ENCODE measurements at places on chromosomes 5 and 9. TPM values are rescaled to one million over a fixed set of nuclear protein-coding genes. Genes with fewer than 3 reads are reported as not detected.

SPATA31C1 gene
- 1.1 TPM for polyA plus RNA-seq

PCDHB9 gene
- polyA plus RNA-seq, result 8.5 TPM

FAM114A2 gene
- 16.4 TPM for polyA plus RNA-seq

FGFR4 gene
- polyA plus RNA-seq, result 4.8 TPM

TAS2R1 gene
- not detected for polyA plus RNA-seq

NREP gene
- 982 TPM for polyA plus RNA-seq

GRCh38 chr9:94566550-94566949, 11.7 kb downstream of the PCAT7 start:
- no peak for DNase-seq

- no peak for DNase-seq
Observed at GRCh38 chr5:169089343-169089742, 211.6 kb downstream of the SLIT3 start.

DNA sequence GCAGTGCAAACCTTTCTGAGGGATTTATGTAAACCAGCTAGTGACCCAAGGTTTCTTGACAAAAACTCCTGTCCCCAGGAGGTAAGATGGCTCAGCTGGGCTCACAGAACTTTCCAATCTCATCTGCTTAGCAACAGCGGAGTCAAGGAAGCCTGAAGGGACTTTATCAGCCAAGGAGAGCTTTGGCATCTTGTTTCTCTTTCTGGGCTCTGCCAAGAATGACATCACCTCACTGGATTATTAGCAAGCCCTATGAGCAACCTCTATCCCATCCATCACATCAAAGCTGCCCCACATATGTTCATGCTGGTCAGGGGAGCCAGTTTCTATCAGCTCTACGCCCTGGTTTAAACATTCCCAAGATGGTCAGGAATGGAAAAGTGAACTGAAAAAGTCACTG, 461.3 kb downstream of the ENC1 start:
- DNase-seq, result peak; percentile 88

- peak; percentile 38 for DNase-seq
Observed at GRCh38 chr9:2377117-2377516, 244.5 kb upstream of the VLDLR start.

DNA sequence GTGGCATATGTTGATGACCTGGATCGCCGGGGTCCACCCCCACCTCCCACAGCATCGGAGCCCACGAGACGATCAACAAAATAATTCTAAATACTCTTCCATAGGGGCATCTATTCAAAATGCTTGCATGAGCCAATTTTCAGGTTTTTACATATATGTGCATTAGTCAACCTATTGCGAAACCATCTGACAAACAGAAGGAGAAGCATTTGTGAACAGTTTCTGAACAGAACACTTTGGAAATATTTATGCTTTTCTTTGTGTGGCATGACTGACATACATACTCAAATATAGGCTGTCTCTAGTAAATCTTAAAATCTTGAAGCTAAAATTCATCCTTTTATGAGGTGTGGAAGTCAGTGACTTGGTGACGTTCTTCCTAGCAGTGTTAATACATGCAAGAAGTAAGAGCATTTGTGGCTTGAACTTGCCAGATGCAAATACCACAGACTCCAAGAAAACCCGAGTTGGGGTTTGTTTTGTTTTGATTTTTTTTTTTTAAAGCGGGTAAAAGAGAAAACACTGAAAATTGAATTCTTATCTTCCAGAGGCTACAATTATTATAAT, 5.3 kb downstream of the GPR151 start:
- no peak for DNase-seq

DNA sequence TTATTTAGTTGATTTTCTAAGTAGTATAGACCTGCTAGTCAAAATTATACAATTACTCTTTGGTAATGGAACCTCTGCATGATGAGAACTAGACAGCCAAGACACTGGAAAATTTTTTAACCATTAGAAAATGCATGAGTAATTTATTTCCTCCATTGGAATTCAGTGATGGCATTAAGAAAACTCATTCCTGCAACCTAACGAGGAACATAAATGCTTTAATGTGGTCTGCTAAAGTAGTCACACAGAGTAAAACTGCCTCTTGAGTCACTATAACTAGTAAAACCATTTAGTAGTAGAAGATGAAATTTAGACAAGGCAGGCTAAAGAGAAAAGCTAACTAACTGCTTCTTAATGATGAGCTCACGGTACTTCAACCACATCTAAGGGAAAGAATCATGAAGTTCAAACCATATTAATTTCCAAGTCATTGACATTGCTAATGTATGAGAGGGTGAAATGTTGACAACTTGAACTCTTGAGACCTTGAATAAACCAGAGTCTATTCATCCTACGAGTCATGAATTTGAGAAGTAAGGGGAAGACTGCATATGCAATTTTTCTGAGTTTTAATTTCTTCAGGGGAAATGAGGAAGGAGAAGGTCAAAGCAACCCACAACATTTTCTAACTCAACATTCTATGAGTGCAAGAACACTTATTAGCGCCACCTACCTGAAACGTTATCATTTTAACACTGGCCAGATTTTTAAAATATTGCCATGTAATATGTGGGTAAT, 74.4 kb downstream of the GLIS3 start:
- no peak for DNase-seq

GRCh38 chr9:137031904-137032640, at the start of gene FUT7:
FUT7 (minus strand) TSS chr9:137032088; CDS start chr9:137031991, 97 bp downstream.
- DNase-seq, result no peak

DNA sequence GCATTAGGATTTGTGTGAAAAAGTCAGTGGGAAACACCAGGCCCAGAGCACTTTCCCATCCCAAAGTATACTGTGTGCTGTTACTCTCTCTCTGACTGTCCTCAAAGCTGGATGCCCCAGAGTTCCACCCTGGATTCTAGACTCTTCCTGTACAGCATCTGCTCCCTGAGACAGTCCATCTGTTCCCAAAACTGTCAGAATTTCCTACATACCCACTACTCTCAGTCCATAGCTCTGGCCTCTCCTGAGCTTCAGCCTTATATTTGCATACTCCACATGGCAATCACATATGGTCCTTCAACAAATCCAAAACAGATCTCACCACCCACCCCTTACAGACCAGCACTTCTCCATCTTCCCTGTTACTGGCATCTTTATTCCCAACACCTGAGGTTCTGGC, 9.5 kb downstream of the ELP1 start:
- no peak for DNase-seq

- DNase-seq, result no peak
Observed at GRCh38 chr9:76191493-76191892, 202.7 kb downstream of the RFK start.

GRCh38 chr5:155786108-155786507, 540.9 kb upstream of the SGCD start:
- no peak for DNase-seq

- no peak for DNase-seq
Observed at GRCh38 chr5:10649666-10650380, 86.0 kb downstream of the ANKRD33B start.

DNA sequence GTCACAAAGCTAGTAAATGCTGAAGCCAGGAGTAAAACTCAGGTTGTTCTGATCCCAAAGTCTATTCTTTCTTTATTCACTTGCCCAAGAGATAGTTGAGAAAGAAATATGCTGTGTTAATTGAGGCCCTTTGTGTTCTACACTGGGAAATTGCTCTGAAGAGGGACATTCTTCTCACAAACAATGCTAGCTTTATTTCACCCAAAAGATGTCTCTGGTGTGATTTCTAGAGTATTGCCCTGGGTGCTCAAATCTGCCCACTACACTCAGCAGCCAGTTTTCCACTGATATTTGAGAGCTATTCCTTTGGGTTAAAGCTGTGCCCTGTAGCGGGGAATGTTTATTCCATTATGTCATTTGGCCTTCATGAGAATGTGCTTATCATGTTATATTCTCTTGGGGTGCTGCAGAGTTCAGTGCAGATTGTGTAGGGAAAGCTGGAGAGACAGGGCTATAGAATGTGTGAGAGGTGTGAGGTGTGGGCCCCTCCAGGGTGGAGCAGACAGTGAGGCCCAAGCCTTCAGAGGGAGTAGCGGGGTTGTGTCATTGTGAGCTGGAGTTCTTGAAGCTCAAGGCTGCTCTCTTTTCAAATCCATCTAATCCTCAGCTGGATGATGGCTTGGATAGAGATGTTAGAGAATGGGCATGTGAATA, 21.0 kb upstream of the C5orf63 start:
- no peak for DNase-seq

DNA sequence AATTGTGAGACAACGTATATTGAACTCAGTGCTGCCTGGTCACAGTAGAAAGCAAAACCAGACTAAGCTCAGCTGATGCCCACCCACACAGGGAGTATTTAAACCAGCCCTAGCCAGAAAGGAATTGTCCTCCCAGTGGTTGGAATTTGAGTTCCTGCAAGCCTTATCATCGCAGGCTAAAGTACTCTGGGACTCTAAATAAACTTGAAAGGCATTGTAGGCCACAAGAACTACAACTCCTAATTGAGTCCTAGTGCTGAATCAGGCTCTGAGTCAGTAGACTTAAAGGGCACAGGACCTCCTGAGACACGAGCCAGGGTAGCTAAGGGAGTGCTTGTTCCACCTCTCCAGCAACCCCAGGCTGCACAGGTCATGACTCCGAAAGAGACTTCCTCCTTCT, 171.4 kb downstream of the MCTP1 start:
- DNase-seq, result no peak

DNA sequence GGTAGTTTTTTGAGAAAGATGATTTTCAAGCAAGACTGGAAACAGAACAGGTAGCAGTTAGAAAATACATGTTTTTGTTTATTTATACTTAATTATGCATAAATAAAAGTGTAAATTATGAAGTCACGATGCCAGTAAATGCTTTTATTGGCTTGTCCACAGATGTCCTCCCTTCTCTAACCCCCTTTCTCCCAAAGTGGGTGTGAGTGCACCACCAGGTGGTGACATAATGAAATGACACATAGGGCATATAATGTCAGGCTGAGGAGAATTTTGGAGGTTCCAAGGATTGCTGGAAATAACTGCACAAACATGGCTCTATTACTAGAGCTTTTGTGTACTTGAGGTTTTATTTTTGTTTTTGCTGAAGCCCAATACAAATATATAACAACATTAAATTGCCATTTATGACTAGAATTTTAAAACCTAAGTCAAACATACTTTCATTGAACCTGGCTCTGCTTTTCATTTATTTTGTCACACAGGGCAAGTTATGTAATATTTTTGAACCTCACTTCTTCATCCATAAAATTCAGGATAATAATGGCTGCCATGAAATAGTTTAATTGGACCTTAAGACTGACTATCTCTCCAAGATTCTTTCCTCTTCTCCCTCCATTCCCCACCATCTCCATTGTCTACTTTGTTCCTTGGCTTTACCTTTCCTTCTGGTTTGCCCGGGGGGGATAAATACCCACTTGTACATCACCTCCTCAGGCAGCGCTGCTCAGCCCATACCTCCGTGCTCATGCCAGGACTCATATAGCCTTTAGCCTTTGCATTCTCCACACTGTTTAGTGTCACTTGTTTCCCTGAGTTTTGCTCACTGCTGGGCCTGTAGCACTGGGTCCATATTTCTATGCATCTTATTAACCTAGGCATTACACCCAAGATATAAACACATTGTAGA, 168.8 kb downstream of the PDE4D start:
- no peak for DNase-seq

DNA sequence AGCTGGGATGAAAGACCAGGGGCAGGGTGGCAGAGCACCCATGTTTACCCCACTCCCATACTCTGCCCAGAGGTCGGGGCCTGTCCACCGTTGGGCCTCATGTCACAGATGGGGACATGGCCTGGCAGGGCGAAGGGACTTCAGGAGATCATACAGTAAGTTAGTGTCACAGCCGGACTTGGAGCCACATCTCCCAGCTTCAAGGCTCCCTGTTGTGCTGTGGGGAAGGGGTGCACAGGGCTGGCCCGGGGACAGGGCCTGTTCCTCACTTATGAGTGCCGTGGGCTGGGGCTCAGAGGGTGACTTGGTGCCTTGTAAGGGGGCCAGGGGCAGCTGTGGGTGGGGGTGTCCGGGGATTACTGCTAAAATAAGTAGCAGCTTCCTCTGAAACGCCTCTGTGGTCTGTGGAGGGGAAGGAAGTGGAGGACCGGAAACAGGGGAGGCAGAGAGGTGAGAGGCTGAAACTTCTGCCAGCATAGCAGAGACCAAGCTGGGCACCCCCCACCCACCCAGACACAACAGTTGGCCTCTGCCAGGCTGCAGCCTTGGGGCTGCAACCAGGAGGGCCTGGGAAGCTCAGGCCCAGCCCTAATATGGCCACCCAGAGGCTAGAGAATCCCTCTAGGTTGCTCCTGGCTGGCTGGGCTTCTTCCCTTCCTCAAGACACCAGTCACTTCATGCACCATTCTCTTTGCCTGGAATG, 41.1 kb upstream of the NEK6 start:
- DNase-seq, result no peak

DNA sequence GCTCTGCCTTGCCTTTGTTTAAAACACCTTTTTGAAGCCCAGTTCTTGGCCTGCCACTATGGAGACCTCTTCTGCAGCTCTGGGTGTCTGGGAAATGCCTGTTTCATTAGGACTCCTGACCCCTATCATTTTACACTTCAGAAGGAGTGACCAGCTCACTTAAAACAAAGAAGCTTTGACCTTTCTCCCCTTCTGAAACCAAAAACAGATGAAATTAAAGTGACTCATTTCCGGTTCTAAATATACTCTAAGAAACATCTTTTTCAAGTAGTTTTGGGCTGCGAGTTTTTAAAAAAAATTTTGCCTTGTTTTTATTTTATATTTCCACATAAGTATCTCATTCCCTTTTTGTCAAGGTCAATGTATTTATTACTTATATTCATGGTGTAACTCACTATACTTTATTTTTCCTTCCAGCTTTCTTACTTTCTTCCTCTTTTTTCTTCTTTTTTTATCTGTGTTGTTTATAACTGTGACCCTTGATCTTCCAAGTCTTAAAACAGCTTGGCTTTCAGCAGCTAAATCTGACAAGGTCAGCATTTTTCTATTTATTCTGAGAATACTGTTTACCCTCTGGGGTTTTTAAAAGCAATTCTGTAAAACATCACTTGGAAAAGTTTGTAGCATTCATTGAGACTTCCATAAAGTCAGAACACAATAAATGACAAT, 672.9 kb downstream of the NR2F1-AS1 start:
- DNase-seq, result no peak

GRCh38 chr9:120265791-120266190, 314.2 kb downstream of the CDK5RAP2 start:
- peak; percentile 68 for DNase-seq

- no peak for DNase-seq
Observed at GRCh38 chr5:172101547-172102217, 86.3 kb downstream of the STK10 start.

DNA sequence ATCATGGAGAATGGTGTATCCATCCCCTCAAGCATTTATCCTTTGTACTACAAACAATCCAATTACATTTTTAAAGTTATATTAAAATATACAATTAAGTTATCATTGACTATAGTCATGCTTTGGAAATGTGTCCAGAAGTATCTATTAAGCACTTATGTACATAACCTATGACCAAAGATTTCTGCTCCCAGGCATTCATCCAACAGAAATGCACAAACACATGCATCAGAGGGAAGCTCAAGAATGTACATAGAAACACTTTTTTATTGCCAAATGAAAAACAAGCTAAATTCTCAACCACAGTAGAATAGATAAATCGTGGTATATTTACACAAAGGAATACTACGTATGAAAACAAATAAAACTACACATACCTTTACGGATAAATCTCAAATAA, 700.5 kb upstream of the ZNF608 start:
- no peak for DNase-seq
